ENCODE measurements at places on chromosomes 3 and 15. TPM values are rescaled to one million over a fixed set of nuclear protein-coding genes. Genes with fewer than 3 reads are reported as not detected.

DNA sequence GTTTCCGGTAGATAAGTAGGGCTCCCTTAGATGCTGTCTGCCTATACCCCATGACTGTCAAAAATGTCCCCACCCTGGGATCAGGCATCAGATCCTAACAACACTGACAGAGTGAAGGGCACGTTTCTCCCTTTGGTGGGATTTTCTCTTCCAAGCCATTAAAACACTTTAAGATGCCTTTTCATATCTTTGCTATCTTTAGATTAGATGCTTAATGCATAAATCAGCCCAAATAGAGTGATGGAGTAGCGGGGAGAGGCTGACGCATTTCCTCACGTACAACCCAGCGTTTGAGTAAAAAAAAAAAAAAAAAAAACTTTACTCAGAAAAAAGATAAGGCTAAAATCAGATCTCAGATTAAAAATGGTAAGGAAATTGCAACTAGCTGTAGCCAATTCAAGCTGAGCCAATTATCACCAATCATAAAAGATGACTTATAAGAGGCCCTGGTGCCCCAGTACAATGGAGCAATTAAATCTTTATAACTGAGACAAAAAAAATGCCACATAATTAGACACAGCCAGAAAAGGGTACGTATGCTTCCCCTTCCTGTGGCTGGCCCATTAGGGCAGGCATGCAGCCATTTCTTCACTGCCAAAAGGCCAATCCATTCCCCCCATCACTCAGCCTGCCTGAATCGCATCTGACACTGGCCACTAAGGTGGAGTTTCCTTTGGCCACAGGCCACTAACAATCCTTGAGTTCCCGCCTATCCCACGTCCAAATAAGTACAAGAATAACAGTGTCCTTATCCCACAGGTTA is 45.0 kb downstream of the RFTN1 start:
- no peak for DNase-seq

Gene SLC12A1
- 0.05 TPM for total RNA-seq

DNA sequence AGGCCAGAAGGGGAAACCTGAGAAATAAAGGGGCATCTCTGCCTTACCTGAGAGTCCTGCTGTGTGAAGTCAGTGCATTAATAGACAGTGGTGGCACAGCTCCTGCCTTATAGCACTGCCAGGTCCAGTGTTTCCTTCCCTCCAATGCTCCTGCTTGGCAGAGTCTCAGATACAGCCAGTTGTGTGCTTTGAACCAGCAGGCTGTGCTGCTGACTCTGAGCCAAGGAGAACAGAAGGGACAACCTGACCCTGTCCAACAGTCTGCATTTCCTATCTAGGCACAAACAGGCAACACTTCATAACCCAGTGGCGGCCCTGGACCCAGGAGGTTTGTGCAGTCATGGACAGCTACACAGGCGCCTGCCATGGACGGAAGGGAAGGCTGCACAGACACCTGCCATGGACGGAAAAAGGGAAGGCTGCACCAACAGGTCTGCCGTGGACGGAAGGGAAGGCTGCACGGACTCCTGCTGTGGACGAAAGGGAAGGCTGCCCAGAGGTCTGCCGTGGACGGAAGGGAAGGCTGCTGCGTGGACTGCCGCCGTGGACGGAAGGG is 33.9 kb upstream of the PLXNA1 start:
- no peak for DNase-seq

Gene TYRO3
- 43.0 TPM for total RNA-seq

Gene ROPN1
- total RNA-seq: not detected

GRCh38 chr3:38039899-38040261 is 872 bp downstream of the DLEC1 start:
- DNase-seq: no peak

Gene IMP3
- 75.2 TPM for total RNA-seq

Gene MRPS22
- total RNA-seq: 43.0 TPM

Gene IGSF10
- total RNA-seq: 10.8 TPM
